ENCODE measurements at places on chromosomes 12 and 14. TPM values are rescaled to one million over a fixed set of nuclear protein-coding genes. Genes with fewer than 3 reads are reported as not detected.

TRPV4 gene
- not detected for total RNA-seq

SLC7A8 gene
- total RNA-seq: 1.4 TPM

TAS2R8 gene
- not detected for total RNA-seq

GPR84 gene
- total RNA-seq: 0.16 TPM

KRT6A gene
- total RNA-seq: not detected

BDKRB1 gene
- total RNA-seq: not detected

PMCH gene
- 2.1 TPM for total RNA-seq

Measured in CD8-positive, alpha-beta memory T cell (primary cell).